ENCODE measurements at places on chromosomes 12 and 14.

- DNase-seq = no peak
These were observed 120.2 kb upstream of the RFLNA start for GRCh38 chr12:124174451-124175348.

GRCh38 chr12:75724928-75725312, 213.5 kb upstream of the KRR1 start:
- DNase-seq = peak; percentile 74

- no peak for DNase-seq
These were observed 43.1 kb downstream of the PRKAB1 start for GRCh38 chr12:119710965-119711551.

GRCh38 chr12:53676656-53677015, 753 bp upstream of the ATP5MC2 start:
- DNase-seq = no peak

GRCh38 chr14:59301354-59301753, 112.9 kb downstream of the DAAM1 start:
- DNase-seq = no peak

- DNase-seq = no peak
These were observed 166.1 kb upstream of the KITLG start for GRCh38 chr12:88746386-88746785.

GRCh38 chr14:29865299-29865698, 62.3 kb downstream of the PRKD1 start:
- no peak for DNase-seq

GRCh38 chr12:26748741-26749431, 84.1 kb downstream of the ITPR2 start:
- no peak for DNase-seq

DNA sequence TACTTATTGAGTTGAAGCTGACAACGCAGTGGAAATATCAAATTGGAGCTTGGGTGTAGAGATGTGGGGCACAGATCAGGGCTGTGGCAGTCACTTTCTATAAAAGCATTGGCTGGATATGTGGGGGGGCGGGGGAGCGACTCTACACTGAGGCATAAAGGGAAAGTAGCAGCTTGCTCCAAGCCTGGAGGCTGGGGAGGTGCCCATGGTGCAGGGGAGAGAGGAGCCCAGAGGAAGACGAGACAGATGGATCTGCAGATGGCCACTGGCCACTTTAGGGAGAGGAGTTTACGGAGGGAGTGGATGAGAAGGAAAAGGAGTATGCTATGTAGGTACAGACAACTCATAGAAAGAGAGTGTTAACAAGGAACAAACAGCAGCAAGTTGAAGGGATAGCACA, 13.5 kb upstream of the NGB start:
- no peak for DNase-seq

- DNase-seq = no peak
These were observed 30.7 kb upstream of the MAP1LC3B2 start for GRCh38 chr12:116528498-116528897.

GRCh38 chr12:104296718-104297117, 6.8 kb upstream of the EID3 start:
- DNase-seq = no peak

- no peak for DNase-seq
These were observed 42.2 kb downstream of the TAOK3 start for GRCh38 chr12:118330421-118331018.

DNA sequence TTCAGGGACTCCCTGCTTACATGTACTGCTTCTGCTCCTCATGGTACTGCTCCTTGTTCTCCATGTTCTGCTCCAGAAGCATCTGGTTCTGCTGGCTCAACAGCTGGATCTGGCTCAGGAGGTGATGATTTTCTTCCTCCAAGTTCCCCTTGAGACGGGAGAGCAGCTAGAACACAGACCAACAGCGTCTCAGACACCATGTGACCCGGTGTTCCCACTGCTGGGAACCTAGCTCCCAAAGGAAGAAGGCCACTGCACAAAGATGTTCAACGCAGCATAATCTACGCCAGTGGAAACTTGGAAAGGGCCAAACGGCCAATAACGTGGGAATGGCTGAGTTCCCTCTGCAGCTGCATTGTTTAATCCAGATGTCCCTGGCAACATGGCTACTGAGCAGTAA, 49.6 kb upstream of the GPR68 start:
- no peak for DNase-seq

DNA sequence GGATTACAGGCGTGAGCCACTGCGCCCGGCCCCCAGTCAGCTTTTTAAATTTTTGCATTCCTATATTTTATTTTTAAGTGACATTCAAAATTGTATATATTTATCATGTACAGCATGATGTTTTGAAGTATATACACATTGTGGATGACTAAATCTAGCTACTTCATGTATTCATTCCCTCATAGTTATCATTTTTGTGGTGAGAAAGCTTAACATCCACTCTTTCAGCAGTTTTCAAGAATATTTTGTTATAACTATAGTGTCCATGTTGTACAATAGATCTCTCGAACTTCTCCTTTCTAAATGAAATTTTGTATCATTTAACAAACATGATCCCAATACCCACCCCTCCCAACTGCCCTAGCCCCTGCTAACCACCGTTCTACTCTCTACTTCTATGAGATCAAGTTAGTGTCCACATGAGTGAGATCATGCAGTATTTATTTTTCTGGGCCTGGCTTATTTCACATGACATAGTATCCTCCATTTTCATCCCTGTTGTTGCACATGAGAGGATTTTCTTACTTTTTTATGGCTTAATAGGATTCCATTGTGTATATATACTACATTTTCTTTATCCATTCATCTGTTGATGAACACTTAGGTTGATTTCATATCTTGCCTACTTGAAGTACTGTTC, 8.8 kb upstream of the HEBP1 start:
- no peak for DNase-seq

DNA sequence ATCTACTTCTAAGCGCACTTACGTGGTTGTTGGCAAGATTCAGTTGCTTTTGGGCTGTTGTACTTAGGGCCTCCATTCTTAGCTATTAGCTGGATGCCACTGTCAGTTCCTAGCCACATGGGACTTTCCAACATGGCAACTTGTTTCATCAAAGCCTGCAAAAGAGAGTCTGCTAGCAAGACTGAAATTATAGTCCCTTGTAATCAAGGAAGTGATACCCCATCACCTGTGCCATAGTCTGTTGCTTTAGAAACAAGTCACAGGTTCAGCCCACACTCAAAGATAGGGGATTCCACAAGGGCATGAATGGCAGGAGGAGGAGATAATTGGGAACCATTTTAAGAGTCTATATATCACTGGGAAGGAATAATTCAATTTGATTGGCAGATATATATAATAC, 27.1 kb upstream of the SLC17A8 start:
- no peak for DNase-seq

DNA sequence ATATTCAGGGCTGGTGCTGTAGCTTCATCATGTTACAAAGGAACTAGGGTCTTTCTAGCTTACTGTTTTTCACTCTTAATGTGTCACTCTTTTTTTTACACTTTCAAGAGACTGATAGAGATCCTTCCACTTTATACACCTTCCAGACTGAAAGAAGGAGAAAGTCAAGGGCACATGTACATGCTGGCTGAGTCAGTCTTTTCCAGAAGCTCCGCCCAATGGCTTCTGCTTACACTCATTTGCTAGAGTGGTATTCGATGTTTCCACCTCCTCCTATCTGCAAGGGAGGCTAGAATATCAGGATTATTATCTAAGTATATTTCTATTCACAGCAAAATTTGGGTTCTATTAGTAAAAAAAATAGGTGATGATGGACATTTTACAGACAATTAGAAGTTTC, 325.8 kb upstream of the OR4E1 start:
- no peak for DNase-seq

- DNase-seq = no peak
These were observed 49.5 kb downstream of the KLHL28 start for GRCh38 chr14:44912041-44912869.

DNA sequence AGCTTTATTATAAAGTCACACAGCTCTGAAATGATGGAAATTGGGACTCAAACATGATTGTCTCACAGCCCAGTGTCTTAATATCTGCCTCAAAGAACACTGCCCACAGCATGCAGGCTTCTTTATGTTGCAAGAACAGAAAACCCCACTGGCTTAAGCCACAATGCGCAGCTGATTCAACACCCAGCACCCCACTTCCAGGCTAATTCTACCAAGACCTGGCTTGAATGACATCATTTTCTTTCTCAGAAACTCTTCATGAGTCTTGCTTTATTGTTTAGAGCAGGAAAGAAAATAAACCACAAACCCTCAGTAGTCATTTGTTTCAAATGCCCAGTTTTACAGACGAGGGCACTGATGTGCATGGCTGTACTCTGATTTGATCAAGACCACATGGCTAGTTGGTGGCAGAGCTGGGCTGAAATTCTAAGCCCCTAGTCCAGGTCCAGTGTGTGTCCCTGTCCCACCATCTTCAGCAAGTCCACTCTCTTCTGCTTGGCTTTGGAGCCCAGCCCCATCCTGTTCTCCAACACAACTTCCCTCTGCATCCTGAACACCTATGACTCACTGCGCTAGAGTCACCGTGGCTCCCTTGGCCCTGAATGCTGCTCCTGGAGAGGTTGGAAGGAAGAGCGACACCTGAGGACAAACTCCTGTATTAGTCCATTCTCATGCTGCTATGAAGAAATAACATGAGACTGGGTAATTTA, 50.3 kb upstream of the SRSF5 start:
- no peak for DNase-seq

DNA sequence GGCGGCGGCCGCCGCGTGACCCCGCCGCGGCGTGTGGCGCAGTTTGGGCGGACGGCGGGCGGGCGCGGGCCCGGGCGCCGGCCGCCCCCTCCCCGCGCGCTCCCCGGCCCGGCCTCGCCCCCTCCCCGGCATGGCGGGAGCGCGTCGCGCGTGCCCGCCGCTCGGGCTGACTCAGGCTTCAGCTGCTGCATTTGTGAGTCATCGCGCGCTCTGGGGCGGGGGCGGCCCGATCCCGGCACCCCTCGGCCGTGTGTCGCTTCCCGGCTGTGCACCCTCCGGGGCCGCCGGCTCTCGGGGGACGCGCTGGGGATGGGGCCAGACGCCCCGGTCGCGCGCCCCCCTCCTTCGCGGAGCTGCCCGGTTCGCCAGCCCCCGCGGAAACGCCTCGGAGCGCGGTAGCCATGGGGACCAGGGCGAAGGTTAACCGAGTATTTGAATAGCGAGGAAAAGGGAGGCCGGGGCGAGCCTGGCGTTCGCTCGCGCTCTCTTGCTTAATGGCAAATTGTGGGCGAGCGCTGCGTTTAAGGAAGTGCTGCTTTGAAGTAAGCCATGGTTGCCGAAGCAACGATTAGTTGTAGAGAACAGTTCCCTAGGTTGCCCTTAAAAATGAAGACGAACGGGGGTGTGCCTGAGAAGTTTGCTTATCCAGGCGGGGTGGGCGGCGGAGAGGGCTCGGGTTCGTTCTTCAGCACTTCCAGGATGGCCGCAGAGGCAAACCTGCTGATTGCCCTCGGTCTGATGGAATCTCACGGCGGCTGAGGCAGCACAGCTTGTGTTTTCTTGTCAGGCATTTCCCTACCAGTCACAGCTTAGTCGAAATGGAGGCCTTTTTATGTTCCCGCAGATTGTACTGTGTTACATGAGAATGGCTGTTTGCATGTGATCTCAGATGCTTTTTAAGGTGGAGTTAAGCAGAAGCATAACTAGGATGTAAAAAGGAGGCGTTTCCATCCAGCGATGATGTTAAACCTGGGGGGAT, 896 bp downstream of the EIF5 start:
- peak; percentile 69 for DNase-seq

GRCh38 chr12:51626629-51627028, 35.6 kb downstream of the SCN8A start:
- DNase-seq = no peak

GRCh38 chr12:116116650-116117424, 160.7 kb downstream of the MED13L start:
- DNase-seq = peak; percentile 21

DNA sequence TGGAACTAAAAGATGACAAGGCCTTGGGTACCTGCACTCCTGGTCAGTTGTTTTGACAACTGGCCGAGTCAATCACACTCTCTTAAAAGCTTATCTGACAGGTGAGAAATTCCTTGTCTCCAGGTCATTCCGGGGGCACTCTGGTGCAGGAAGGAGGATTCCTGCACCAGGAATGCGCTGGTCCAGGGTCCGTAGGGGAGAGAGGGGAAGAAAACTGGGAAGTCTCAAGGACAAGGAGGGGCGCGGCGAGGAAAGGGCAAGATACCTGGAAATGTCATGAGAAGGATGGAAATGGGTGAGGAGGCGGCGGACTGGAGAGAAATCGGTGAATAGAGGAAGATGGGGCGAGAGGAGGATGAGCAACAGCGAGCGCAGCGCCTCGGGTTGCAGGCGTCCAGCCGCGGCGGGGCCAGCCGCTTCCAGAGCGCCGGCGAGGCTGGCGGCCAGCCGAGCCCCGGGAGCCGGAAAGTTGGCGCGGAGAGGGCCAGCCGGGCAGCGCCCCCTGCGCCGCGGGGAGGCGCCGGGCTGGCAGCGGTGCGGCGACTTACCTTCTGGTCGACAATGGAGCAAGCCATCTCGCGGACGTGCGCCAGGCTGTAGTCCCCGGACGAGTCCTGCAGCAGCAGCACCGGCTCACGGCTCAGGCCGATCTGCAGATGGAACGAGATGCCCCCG, 809 bp downstream of the PRKD1 start:
- peak; percentile 58 for DNase-seq

DNA sequence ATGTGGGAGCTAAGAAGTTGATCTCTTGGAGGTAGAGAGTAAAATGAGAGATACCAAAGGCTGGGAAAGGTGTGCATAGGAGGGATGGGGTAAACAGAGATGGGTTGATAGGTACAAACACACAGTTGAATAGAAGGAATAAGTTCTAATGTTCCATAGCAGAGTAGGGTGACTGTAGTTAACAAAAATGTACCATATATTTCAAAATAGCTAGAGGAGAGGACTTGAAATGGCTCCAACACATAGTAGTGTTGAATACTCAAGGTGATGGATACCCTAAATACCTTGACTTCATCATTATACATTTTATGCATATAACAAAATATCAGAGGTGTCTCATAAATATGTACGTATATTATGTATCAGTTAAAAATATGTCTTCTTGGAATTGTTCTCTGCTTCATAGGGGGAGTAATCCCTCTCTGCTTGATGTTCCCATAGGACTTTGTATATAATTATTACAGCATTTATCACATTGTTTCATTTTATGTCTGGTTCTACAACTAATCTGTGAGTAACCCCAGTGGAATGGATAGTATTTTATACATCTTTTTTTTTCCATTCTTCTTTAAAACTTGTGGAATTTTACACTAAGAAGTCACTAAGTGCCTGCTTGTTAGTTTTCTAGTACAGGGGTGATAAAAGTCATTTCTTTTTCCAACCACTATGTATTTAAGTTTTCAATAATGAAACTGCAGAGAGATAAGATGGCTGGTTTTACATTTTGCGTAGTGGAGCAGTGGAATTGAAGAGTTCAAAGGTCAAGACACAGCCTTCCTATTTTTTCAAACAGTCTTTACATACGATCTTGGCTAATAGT, 1940.0 kb upstream of the SEL1L start:
- no peak for DNase-seq

Data from NCI-H2081 (cell line).